Activated CD4-positive, alpha-beta T cell treated with anti-CD3 and anti-CD28 coated beads, Interleukin-2, amount 50 U/mL, for 24 hours (primary cell): ENCODE measurements at places on chromosomes 2 and 18.

DNA sequence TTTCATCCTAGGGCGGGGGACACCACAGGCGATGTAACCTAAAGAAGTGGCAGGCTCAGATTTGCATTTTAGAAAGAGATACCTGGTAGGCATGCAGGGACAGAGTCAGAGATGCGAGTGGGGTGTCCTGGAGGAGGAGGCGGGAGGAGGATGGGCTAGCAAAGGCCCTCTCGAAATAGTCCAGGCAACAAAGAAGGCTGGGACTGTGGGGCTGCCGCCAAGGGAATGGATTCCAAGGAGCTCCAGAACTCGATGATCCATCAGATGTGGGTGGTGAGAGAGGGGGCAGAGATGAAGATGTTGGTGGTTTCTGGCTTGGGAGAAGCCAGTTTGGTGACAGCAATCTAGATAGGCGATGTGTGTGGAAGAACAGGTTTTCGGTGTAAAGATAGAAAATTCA is 12.5 kb upstream of the INPP5D start:
- no peak for DNase-seq

GRCh38 chr2:207176247-207176646 is 10.5 kb upstream of the KLF7 start:
- no peak for DNase-seq

- DNase-seq: no peak
Observed at GRCh38 chr2:233814056-233814835, 36.1 kb downstream of the MROH2A start.

GRCh38 chr2:176321916-176322315 is 52.7 kb downstream of the MTX2 start:
- no peak for DNase-seq

DNA sequence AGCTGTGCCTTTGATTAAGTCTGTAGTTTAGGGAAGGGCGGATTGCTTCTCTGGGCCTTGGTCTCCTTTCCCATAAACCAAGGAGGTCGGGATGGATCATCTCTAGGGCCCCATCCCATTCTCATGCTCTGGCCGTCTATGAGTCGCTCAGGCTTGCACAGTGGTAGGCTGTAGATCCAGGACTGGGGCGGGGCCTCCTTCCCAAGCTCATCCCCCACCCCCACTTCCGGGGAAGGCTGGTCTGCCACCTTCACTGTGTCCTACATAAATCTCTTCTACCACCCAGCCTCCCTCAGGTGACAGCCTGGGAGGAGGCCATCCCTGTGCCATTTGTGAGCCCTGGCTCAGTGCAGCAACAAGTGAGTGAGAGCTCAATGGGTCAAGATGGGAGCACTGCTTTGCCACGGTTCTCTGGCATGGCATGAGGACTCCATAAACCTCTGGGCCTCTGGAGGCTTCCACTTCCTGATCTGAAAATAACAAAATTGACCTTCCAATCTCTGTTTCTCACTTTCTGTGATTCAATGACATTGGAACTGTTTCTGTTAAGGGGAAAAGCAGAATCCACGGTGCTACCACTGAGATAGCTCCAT is 68.5 kb downstream of the SUMO1 start:
- DNase-seq: no peak

- DNase-seq: no peak
Observed at GRCh38 chr2:28981016-28981441, at the start of gene TOGARAM2. Gene TOGARAM2 (plus strand): TSS chr2:28981298. CDS start chr2:28994835, 13,537 bp downstream.

- DNase-seq: no peak
Observed at GRCh38 chr2:178870703-178871102, 63.5 kb upstream of the TTN start.

DNA sequence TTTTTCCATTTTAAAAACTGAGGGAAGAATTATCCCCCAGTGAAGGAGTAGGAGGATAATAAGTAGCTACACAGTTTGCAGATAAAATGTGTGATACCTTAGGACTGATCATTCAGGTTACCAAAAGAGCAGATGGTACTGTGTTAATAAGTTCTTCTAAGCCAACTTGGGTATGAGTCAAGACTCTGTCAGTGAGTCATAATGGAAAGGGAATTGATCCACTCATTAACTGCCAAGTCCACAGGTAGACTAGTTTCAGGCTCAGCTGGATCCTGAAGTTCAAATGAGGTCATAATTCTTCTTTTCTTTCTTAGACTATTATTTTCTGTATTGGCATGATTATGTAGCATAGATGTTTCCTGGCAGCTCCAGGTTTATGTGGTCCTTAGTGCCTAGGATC is 142.4 kb upstream of the ALPP start:
- no peak for DNase-seq

DNA sequence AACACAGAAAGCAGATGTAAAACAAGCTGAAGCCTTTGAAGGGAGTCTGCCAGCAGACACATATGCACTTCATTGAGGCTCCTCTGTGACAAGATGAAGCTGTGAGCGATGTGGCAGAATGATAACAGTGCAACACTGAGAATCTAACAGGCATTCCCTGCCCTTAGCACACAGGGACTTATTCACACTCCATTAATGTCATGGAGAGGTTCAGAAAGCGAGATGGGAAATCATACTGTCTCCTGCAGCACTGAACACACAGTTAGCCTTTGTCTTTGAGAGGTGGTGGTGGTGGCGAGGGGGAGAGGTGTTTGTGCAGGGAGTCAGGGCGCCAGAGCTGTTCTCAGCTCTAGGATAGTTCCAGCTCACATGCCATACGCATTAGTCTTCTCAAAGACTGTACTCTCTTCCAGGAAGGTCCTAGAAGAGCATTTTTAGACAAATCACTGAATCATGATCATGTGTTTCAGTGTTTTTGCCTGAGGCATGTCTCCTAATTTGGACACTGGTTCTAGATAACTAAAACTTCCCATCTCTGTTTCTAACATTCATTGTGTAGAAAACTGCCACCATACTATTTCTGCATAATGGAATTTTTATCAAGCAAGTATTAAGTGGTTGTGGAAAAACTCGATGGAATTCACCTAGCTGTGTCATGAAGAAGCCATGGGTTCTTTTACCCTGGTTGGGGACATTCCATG is 93.5 kb upstream of the ITGB6 start:
- DNase-seq: no peak

- no peak for DNase-seq
Observed at GRCh38 chr18:57125627-57126026, 21.3 kb upstream of the BOD1L2 start.

DNA sequence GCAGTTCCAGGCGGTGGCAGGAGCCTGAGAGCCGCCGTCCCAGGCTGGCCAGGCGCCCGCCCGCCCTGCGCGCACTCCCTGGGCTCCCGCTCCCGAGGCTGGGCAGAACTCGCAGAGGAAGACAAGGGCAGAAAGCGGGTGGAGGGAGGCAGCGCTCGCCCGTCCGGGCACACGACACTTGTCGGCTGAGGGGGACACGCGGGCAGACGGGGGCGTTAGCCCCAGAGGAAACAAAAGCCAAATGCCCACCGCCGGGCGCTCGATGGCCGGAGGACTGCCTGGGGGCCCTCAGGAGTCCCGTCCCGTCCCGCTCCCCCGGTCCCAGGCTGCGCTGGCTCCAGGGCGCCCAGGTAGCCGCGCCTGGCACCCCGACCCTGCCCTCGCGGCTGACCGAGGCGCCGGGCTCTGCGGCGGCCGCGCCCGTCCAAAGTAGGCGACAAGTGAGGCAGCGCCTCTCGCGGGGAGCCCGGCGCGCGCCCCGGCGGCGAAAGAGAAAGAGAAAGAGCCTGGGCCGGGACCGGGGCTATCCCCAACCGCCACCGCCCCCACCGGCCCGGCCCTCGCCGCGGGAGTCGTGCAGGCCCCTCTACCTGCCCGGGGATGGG is 491 bp downstream of the L3MBTL4 start:
- no peak for DNase-seq

- no peak for DNase-seq
Observed at GRCh38 chr18:62797329-62797728, 82.0 kb downstream of the PHLPP1 start.

- no peak for DNase-seq
Observed at GRCh38 chr2:171072164-171072563, 88.5 kb downstream of the TLK1 start.

DNA sequence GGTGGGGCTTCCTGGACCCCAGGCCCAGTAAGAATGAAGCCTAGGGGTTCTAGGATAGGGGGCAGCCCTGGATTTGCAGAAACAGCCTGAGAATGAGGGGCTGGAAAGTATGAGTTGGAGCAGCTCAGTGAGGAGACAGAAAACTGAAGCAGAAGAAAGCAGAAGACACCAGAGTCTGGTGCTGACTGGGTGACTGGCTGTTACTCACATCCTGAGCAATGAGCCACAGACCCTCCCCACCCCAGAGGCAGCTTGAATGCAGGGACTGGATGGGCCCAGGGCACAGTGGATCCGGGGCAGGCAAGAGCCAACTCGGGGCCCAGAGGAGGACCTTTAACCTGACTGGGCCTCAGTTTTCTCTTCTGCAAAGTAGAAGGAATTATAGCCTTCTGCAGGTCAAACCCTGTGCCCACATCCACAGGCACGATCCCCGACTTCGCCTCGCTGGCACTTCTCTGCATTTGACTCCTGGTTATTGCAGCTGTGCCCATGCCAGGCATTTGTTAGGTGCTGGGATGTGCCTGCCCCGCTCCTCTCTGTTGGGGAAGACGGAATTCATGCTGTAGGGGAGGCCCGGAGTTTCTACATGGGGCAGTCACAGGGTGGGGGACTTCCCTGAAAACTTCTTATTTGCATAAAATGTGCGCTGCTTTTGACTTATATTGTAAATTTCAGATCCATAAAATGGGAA is 8.5 kb downstream of the STEAP3 start:
- no peak for DNase-seq

GRCh38 chr18:37514953-37515352 is 50.6 kb downstream of the CELF4 start:
- DNase-seq: no peak

- DNase-seq: no peak
Observed at GRCh38 chr2:36858551-36859365, 107.6 kb downstream of the STRN start.

DNA sequence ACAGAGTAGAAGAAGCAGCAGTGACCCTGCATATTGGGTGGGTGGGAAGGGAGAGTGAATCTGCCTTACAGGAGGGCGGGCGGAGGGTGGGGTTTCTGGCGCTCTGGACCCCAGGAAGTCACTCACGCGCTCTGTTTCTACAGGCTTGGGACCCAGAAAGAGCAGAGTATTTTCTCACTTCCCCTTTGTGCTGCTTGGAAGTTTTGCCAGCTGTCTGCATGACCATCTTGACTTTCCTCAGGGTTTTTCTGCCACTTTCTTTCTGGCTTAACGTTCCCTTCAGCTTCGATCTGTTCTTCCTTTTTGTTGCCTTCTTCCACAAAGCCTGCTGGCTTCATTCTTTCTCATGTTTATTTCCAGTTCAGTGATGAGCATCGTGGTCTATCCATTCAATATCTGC is 383.1 kb downstream of the GALR1 start:
- DNase-seq: no peak

- DNase-seq: no peak
Observed at GRCh38 chr2:30113617-30114293, 33.1 kb upstream of the YPEL5 start.

- peak; percentile 49 for DNase-seq
Observed at GRCh38 chr18:812376-813171, 532 bp upstream of the YES1 start.

DNA sequence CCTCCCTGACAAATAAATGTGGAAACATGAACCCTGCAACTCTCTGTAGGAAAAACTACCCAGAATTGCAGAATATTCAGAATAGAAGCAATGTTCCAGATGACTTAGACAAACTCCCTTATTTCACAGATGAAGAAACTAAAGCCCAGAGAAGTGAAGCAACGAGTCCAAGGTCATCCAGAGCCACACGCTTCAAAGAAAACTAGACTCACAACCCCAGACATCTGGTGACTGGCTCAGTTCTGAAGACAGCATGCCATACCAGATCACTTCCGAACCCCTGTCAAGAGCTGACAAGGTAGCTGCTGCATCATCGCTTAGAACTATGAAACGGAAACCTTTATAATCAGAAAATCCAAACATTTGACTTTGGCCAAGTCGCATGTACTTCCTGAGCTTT is 101.3 kb downstream of the PID1 start:
- DNase-seq: no peak
